IMR-90 (cell line): ENCODE measurements at places on chromosomes 12 and 14. TPM values are rescaled to one million over a fixed set of nuclear protein-coding genes. Genes with fewer than 3 reads are reported as not detected.
A peak's percentile ranks its signal among the peaks of the same experiment; 100 is the strongest.

The HOXC5 gene
- total RNA-seq = not detected in 2 replicates

The TEAD4 gene
- 8.8 and 10.8 TPM in 2 replicates for total RNA-seq

DNA sequence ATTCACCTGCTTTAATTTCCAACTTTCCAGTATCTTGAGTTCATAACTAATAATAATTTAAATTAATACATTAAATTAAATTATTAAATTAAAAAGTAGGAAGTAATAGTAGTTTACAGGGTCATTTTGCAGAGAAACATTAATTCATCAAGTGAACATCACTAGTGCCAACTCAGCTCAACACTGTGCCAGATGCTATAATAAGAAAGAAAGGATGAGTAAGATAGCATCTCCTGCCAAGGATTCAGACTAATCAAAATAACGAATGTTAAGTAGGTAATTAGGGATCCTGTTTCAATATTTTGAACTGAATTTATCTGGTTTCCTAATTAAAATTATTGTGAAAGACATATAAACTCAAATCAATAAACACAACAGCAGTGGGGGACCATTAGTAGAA is 596.7 kb downstream of the SLC6A15 start:
- H3K36me3 ChIP-seq = no peaks in the 10 kb centered on the region
- no peaks in the 10 kb centered on the region for H3K4me1 ChIP-seq
- no peaks in the 10 kb centered on the region for H3K27me3 ChIP-seq
- no peak for DNase-seq
- H3K27ac ChIP-seq = no peak overlapping the region
- H3K4me3 ChIP-seq = no peak overlapping the region

DNA sequence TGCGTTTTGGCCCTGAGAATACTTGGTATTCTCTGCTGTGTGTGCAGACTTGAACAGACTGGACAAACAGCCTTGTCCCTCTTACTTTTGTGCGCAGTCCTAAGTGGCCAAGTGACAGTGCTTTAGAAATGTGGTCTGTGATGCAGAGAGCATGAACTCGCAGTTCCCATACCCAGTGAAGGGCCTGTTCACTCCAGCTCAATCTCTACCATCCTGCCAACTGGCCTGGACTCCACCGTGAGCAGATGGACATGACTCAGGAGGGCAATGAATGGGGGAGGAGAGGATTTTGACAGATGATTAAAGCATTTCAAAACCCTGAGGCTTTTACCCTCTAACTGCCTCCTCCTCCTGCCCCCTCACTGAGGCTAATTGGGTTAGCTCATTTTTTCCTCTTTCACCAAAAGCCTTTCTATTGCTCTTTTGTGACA is 62.5 kb upstream of the PYGL start:
- H3K27ac ChIP-seq = no peak overlapping the region
- H3K27me3 ChIP-seq = peaks cover 12% of the 10 kb centered on the region
- no peaks in the 10 kb centered on the region for H3K36me3 ChIP-seq
- peak; percentile 58 for DNase-seq
